ENCODE measurements at places on chromosomes 3 and 15.
A peak's percentile ranks its signal among the peaks of the same experiment; 100 is the strongest.

- DNase-seq = no peak
Measured at GRCh38 chr3:169539856-169540255, 123.7 kb downstream of the MECOM start.

- DNase-seq = no peak
Measured at GRCh38 chr15:99439524-99439835, 126.3 kb upstream of the MEF2A start.

GRCh38 chr15:23561914-23562313, 3.6 kb upstream of the MKRN3 start:
- DNase-seq = no peak

DNA sequence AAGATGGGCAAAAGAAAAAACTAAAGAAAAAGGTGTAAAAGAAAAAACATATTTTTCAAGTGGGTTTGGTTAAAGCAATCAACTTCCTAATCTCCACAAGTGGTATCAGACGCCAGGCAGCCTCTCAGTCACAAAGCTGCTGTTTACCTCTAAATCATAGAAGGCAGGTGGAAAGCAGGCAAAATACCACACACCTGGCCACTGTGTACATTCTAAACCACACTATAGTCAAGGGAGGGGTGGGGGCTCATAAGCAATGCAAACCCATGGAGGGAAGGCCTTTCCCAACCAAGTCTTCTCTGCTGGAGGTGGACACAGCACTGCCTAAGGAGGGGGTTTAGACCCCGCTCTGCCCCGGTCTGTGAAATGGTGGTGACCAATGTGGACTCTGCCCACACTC, 50.4 kb downstream of the MCF2L2 start:
- DNase-seq = no peak

DNA sequence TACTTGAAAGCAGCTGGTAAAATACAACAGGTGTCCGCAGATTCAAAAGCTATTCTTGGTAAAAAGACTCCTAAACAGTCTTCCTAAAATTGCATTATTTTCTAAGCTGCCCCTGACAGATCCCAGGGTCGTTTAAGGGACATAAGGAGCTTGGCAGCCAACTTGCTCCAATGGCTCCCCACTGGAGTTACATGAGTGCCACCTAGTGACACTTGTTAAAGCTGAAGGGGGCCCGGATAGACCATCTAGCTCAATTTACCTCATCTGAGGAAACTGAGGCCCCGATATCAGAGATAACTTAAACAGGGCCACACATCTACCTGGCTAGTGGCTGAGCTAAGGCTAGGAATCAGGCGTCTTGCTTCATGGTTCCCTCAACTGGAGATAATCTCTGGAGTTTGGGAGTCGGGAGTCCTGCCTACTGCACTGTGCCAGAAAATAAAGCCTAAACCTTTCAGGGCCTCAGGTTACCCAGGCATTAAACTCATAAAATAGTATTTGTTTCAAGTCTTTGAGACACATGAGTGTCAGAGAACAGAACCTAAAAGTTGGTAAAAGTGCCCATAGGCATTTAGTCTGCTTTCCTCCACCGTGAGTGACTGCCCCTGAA, 6.5 kb upstream of the TBC1D23 start:
- DNase-seq = peak; percentile 42

DNA sequence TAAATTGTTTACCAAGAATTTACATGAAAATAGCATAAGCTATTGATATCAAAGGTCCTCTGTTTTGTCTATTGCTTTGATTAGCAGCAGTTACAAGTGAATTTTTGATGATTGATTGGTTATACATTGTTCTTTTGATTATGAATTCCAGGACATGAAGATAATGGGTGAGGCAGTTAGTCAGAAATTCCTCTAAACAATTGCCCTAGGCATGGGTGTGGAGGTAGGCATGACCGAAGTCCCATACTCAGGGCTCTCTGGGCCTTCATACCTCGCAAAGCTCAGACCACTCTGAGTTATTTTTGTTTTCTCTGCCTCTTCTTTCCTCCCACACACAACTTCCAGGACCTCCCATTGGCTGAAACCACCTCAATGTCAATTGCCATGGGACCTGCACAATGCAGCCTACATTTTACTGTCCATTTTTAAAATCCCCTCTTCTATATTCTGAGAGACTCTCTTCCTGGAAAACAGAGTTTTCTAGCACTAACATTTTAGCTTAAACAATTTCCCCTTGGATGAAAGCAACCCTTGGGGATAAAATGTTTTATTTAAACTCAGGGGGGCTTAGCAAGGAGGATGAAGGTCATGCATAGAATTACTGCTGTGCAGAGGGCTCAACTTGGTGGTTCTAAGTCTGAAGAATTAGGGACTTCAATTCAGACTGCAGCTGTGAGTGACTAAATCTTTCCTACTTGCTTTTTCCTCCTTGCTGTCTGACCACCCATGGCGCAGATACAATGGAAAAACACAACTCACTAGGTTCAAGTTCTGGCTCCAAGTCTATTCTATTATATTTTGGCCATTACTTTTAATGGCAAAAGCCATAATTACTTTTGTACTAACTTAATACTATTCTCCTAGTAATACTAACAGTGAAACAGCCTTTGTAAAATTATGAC, 594.8 kb downstream of the NTRK3 start:
- DNase-seq = no peak

- no peak for DNase-seq
Measured at GRCh38 chr3:140629357-140630137, 48.3 kb upstream of the TRIM42 start.

- no peak for DNase-seq
Measured at GRCh38 chr3:63706321-63707085, 54.0 kb downstream of the SNTN start.

DNA sequence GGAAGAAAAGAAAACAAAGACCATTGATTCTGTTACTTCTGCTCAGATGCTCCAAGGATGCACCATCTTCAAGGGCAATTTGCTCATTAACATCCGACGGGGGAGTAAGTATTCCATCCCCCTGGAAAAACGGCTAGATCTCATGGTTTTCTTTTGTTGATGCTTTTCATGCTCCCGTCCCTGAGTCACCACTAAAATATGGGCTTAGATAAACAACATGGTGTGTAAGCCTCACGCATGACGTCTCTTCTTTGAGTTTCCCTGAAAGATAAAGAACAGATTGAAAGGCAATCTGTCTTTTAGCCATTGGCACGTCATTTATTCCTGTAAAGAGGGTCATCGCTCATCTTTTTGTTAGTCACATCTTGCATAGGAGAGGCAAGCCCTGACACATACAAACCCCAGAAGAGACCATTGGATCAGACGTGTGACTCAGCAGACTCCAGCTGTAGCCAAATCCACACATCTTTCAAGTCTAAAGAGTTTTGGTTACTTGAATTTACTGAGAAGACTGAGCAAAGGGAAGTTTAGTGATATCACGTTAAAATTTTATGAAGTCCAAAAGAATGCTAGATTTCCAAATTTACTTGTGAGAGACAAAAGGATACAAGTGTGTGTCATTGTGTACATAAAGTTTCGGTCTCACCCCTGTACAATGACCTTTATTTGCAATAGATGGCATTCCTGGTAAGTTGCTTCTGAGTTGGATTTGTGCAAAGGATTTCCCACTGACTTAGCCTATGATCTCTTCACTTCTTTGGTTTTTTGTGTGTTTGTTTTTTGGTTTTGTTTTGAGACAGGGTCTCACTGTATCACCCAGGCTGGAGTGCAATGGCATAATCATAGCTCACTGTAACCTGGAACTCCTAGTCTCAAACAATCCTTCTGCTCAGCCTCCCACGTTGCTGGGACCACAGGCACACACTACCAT, 110.5 kb downstream of the PGPEP1L start:
- DNase-seq = no peak

- no peak for DNase-seq
Measured at GRCh38 chr3:58356054-58356453, 23.4 kb downstream of the PXK start.

DNA sequence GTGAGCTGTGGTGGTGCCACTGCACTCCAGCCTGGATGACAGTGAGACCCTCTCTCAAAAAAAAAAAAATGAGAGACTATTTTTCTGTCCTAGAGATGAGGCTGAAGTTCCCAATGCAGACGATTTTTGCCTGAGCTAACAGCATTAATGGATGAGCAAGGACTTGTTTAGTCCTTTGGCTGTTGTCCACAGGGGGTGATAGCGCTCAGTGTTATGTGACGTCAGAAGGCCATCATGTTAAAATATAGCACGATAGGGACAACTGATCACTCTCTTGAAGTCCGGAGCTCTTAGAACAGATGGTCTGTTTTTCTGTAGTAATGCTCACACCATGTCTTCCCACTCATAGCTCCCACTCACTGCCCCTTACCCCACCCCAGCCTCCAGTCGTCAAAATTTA, 6.8 kb downstream of the TRNT1 start:
- no peak for DNase-seq

DNA sequence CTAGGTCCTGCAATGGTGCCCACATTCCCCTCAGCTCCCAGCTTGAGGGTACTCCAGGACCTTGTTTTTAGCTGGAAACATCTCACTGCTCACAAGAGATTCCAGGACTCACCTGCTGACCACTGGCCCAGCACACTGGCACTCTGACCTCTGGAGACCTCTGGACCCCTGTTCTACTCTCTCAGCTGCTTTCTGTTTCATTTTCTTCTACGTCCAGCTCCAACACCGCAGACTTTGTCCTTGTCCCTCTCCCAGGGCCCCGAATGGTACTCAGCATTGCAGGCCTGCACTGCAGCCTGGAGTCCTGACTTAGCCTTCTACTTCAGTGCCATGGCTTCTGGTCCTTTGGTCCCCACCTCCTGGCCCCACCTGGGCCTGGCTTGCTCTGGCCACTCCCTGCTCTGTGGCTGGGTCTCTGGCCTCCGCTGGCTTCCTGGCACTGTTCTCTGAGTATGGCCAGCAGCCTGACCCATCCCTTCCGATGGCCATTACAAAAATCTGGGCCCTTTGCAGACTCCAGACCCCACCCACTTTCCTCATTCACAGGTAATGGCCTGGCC, 27.9 kb downstream of the KY start:
- DNase-seq = no peak

GRCh38 chr15:45402955-45403877, 24.9 kb upstream of the GATM start:
- peak; percentile 45 for DNase-seq

GRCh38 chr15:50797926-50798325, 32.4 kb upstream of the SPPL2A start:
- DNase-seq = no peak

DNA sequence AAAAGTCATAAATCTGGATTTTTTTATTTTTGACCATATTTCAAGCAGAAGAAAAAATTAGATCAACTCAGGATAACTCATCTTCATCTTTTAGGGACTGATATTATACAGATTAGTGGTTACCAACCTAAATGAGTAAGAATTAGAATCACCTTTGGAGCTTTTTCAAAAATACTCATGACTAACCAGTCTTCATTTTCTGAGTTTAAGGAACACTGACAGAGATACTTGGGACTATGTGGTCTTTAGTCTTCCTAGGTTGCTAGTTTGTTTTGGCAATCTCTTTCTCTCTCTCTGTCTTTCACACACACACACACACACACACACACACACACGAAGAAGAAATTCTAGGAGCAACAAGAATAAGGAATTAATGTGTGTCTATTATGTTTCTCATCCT, 50.1 kb downstream of the TMOD3 start:
- no peak for DNase-seq

All from activated CD4-positive, alpha-beta T cell treated with anti-CD3 and anti-CD28 coated beads, Interleukin-2, amount 50 U/mL, for 48 hours (primary cell).